NCI-H187 treated with DMSO at 0.1 percent for 48 hours (cell line): ENCODE measurements at places on chromosomes 1 and 21.

DNA sequence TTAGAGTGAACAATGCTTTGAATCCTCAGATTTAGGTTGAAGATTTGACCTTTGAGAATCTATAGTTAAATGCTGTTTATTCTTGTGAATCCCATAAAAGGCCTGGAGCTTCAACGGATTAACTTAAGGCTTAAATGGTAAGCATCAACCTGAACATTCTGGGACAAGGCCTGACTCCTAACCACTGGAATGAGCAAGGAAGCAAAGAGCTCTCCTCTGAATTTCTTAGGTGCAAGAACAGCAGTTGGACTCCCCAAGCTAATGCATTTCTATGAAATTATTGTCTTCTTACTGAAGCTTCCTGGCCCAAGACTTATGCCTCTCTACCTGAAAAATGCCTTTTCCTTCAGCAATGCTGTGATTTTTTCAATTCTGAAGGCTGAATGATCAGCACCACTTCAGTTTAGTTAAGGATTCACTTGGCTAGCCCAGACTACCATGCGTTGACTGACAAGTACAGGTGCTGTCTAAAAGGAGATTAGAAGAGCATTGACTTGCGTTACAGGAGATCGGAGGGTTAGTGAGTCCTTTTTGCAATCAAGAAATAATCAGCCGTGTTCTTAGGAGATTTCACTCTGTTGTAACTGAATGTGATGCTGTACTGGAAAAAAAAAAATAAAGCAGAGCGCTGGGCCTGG, 178.5 kb downstream of the ZC3H11B start:
- DNase-seq: no peak

- DNase-seq: no peak
These were observed 6.6 kb upstream of the SLC35A3 start for GRCh38 chr1:99963041-99963795.

- no peak for DNase-seq
These were observed 502.7 kb downstream of the NUF2 start for GRCh38 chr1:163824490-163824889.

DNA sequence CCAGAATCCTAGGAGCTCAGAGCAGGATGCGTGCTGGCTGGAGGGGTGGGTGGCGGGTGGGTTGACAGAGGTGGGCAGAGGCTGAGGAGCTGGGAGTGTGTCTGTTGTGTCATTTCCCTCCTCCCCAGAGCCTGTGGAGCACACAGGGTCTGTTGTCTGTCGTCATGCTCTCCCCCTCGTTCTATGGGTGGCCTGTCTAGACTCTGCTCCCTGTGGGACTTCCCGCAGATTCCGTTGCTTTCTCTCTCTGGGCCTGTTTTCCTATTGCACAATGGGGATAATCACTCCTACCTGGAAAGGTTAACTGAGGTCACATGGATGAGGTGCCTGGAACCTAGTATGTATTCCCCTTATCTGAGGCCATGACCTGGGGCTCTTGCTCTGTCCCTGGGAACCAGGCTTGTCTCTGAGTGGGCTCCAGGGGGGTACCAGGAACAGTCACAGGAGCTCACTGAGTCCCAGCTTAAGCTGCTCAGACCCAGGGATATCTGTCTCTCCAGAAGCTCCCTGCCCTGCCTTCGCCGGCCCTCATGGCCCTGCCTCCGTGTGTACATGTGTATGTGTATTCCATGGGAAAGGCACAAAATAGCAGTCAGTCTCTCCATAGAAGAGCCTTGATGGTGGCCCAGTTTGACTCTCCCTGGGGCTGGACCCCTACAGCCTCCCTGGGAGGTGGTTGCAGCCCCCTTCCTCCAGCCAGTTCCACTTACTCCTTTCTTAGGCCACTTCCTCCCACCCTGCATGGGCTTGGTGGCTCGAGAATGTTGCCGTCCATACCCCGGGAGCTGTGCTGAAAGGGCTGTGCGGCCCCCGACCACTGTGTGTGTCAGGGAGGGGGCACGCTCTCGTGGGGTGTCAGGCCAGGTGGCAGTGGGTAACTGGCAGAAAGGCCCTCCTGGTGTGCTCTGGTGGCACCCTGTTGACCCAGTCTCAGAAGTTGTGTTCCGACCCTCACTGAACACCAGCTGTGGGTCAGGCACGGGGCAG, 17.9 kb downstream of the PTPRF start:
- DNase-seq: no peak

- DNase-seq: no peak
These were observed 890 bp downstream of the GJC2 start for GRCh38 chr1:228150461-228151179.

- no peak for DNase-seq
These were observed 122.1 kb downstream of the EDEM3 start for GRCh38 chr1:184632415-184633175.

DNA sequence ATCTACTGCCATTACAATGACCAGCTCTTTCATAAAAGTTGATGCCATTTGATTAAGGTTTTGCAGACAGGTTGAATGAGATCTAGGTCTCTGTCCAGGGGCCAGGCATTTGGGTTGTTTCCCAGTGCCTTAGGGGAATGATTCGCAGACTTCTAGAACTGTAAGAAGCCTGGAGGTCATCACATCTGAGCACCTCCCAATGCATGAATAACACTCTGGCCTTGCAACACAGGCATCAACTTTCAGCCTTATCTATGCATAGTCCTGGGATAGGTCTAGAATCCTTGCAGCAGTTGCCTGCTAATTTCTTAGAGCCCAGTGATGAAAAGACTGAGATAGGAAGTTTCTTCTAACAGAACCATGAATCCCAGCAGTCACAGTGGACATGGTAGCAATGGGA, 44.8 kb upstream of the KCND3 start:
- no peak for DNase-seq

GRCh38 chr1:28456078-28456477, 49.8 kb upstream of the RCC1 start:
- no peak for DNase-seq

GRCh38 chr1:19377812-19378718, 65.9 kb downstream of the SLC66A1 start:
- DNase-seq: no peak

GRCh38 chr1:110215621-110216515, 5.8 kb downstream of the KCNC4 start:
- DNase-seq: no peak

DNA sequence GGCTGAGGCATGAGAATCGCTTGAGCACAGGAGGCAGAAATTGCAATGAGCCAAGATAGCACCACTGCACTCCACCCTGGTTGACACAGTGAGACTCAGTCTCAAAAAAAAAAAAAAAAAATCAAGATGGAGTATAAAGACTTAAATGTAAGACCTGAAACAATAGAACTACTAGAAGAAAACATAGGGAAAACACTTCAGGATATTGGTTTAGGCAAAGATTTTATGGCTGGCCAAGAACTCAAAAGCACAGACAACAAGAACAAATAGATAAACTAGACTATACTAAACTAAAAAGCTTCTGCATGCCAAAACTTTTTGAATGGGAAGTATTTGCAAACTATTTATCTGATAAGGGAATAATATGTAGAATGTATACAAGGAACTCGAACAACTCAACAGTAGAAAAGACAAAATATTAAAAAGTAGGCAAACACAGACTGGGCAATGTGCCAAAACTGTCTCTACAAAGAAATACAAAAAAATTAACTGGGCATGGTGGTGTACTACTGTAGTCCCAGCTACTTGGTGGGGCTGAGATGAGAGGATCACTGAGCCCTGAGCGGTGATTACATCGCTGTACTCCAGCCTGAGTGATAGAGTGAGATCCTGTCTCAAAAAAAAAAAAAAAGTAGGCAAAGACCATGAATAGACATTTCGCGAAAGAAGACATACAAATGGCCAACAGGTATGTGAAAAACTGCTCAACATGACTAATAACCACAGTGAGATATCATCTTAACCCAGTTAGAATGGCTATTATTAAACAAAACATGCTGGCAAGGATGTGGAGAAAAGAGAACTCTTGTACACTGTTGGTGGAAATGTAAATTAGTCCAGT, 25.3 kb downstream of the DTL start:
- DNase-seq: no peak

DNA sequence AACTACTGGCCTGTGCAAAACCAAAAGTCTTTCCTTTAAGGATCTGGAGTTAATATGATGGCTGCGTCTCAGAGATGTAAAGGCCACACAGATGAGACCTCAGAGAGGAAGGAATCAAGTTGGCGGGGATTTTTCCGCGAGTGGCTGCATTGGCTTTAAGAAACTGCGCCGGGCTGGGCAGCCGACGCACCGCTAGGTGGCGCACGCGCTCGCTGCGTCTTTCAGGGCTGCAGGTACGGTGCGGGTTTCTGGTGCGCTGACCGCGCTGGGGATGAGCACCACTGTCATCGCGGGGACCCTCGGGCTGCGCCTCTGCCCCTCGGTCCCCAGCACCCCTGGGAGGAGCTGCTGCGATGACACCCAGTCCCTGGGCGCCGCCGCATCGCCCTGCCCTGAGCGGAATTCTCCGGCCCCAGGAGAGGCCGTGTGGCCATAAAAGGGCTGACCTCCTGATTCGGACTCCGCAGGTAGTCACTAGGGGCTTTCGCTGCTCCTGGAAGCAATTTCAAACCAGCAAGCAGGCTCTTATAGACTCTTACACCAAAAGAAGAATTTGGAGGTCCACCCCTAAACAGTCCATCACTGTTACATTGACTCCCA, 241.0 kb downstream of the KCNJ6 start:
- DNase-seq: no peak

GRCh38 chr1:224718470-224719053, 102.4 kb downstream of the CNIH3 start:
- no peak for DNase-seq

DNA sequence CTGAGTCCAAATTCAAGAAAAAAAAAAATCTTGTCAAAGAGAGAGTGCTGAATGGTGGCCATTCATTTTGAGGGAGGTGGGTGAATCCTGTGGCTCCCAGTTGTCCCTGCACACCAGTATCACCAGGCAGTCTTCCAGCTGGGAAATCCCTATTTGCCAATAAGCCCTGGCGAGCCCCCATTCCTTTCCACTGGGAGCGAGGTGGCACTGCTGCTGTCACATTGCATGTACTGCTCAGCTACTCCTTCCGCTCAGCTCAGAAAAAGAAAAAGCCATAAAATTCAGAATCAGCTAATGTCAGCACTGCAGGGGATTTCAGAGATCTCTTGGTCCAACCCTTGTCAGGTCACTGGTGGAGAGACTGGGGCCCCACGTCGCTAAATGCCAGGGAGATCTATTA, 298.5 kb downstream of the OMA1 start:
- DNase-seq: no peak

DNA sequence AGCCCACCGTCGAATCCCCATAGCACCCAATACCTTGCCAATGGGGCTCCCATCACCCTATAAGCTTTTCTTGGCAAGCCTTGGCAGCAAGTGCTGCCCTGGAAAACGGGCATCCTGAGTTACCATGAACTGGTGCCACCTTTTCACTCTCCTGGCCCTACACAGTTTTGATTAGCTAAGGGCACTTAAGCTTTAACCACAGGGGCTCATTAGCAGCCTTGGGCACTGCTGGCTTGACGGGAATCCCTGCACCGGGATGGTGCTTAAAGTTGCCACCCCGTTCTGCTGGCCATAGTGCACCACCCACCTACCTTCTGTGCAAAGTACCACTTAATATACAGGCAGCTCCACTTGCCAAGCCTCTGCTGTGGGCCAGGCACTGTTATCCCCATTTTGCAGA, 13.7 kb downstream of the PARS2 start:
- no peak for DNase-seq

DNA sequence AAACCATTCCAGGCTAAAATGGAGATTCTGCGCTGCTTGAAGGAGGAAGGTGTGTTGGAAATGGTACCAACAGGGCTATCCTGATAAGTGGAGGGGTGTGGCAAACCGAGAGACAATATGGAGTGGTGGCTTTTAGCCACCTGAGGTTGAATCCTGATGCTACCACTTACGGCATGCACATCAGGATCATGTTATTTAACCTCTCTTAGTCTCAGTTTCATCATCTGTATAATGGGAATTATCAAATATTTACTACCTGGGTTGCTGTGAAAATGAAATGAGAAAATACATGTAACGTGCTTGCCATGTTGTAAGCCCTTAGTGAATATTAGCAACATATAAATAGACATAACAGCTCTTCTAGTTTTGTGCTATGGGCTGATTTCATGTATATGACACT, 117.1 kb downstream of the TBX19 start:
- DNase-seq: no peak

DNA sequence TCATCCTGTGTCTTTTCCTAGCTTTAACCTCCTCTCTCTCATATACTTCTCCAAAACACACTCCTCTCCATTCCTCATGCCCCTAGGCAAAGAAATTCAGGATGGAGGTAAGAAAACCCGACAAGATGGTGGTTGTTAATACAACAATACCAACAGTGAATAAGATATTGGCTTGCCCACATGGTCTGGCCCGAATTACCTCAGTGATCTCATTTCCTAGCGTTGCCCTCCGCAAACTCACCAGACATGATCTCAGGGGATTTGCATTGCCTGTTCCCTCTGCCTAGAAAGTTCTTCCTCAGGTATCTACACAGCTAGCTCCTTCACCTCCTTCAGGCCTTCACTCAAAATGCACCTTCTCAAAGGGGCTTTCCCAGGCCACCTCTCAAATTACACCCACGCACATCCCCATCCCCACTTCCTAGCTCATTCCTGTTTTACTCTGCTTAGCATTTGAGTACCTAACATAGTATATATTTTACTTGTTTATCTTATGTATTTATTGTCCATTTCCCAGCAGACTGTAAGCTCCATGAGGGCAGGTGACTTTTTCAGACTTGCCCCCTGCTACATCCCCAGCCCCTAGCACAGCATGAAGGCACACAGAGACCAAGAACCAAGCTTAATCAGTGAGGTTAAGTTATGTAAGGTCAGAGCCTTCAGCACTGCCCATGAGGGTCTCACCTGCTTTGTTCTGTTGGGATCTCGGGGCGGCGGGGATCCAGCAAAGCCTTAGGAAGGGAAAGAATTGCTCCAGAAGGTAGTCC, 10.2 kb upstream of the UBR4 start:
- no peak for DNase-seq

- DNase-seq: no peak
These were observed 362.4 kb downstream of the HHAT start for GRCh38 chr1:210691039-210691610.
